ENCODE measurements at places on chromosomes 4 and X. TPM values are rescaled to one million over a fixed set of nuclear protein-coding genes. Genes with fewer than 3 reads are reported as not detected.

NAA11 gene
- not detected for total RNA-seq

ATP1B4 gene
- total RNA-seq = not detected

AWAT2 gene
- total RNA-seq = not detected

C4orf51 gene
- total RNA-seq = not detected

GPR143 gene
- 3.6 TPM for total RNA-seq

CENPI gene
- total RNA-seq = 6.5 TPM

AVPR2 gene
- not detected for total RNA-seq

UNC5C gene
- 11.4 TPM for total RNA-seq

TMPRSS11A gene
- not detected for total RNA-seq

EVC2 gene
- total RNA-seq = 11.7 TPM

SSX4 gene
- total RNA-seq = not detected

FAM184B gene
- total RNA-seq = not detected

SMR3B gene
- total RNA-seq = not detected

SYTL4 gene
- 5.9 TPM for total RNA-seq

PABPC4L gene
- total RNA-seq = 3.6 TPM

GCNA gene
- total RNA-seq = 0.26 TPM

CHST7 gene
- total RNA-seq = 25.2 TPM

XK gene
- 0.65 TPM for total RNA-seq

GPRASP1 gene
- total RNA-seq = 1.2 TPM

ADGRL3 gene
- 27.1 TPM for total RNA-seq

CHRNA9 gene
- total RNA-seq = 0.13 TPM

PHKA1 gene
- total RNA-seq = 5.3 TPM

FRG2 gene
- not detected for total RNA-seq

Measured in epithelial cell of alveolus of lung (primary cell).